Lung microvascular endothelial cell (primary cell): ENCODE measurements at places on chromosomes 3 and 15. TPM values are rescaled to one million over a fixed set of nuclear protein-coding genes. Genes with fewer than 3 reads are reported as not detected.

CGNL1 gene
- 17.9 and 38.3 TPM in 2 replicates for total RNA-seq

CFAP100 gene
- total RNA-seq: not detected in 2 replicates

GOLGA6A gene
- not detected in 2 replicates for total RNA-seq

CCR9 gene
- not detected in 2 replicates for total RNA-seq

CMTM8 gene
- total RNA-seq: 1.6 and 2.2 TPM in 2 replicates

RAD18 gene
- 4.8 and 6.1 TPM in 2 replicates for total RNA-seq

CASR gene
- total RNA-seq: not detected in 2 replicates

FANCD2 gene
- 5.8 and 11.6 TPM in 2 replicates for total RNA-seq

TM6SF1 gene
- 30.9 and 51.6 TPM in 2 replicates for total RNA-seq

VIPR1 gene
- under 0.01 TPM in 1 of 2 replicates, not detected in the other for total RNA-seq

MGLL gene
- 27.5 and 36.1 TPM in 2 replicates for total RNA-seq

CATSPER2 gene
- 0.22 and 0.40 TPM in 2 replicates for total RNA-seq

ARRDC4 gene
- total RNA-seq: 0.79 and 0.87 TPM in 2 replicates

ACP3 gene
- not detected in 2 replicates for total RNA-seq

MNS1 gene
- total RNA-seq: 0.20 and 0.22 TPM in 2 replicates

CIDEC gene
- total RNA-seq: not detected in 2 replicates
